ENCODE measurements at places on chromosomes 12 and 14. TPM values are rescaled to one million over a fixed set of nuclear protein-coding genes. Genes with fewer than 3 reads are reported as not detected.

The EPS8 gene
- 65.5 TPM for polyA plus RNA-seq

- H3K27ac ChIP-seq, result no peak overlapping the region
- no peak for DNase-seq
- no peaks in the 10 kb centered on the region for H3K4me1 ChIP-seq
- no peak overlapping the region for H3K4me3 ChIP-seq
- no peaks in the 10 kb centered on the region for H3K36me3 ChIP-seq
Observed at GRCh38 chr12:115380546-115381120, 696.7 kb upstream of the TBX3 start.

DNA sequence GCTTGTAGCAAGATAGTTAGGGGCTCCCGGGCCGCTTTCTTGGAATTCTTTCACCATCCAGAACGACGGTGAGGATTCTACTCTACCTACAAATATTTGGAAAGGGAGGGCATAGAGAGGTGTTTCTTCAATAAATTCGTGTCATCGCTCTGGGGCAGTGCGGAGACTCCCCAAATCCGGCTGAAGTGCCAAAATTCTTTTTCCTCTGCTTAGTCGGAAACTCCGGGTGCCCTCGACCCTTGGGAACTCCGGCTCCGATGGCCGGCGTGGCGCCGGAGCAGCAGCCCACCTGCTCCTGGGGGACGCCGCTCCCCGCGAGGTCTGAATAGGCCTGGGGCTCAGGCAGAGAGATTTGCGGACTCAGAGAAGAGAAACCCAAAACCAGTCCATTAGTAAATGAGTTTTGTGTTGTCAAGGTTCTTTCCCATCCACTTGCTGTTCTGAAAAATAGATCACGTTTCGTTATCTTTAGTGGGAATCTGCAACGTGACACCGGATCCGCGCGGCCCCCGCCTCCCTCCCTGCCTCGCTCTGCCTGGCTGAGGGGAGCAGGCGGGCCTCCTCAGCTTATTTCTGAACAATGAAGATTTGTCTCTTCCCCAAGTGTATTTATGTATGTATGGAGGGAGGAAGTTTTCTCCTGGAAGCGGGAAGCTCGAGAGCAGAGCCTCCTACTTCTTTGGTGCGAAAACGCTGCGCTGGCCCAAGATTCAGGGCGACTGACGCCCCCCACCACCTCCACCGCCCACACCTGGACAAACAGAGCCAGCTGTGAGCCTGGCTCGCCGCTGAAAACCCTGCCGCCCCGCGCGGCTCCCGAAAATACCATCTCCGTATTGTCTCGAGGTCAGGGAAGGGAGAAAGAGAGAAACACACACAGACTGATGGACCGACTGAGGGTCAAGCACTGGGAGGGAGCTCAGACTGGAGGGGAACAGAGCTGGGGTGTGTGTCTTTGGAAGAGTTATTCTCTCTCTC, 3.7 kb upstream of the SIX1 start:
- H3K4me1 ChIP-seq, result peaks cover 52% of the 10 kb centered on the region
- H3K27ac ChIP-seq, result no peak overlapping the region
- peaks cover 99% of the 10 kb centered on the region for H3K27me3 ChIP-seq
- no peaks in the 10 kb centered on the region for H3K36me3 ChIP-seq
- H3K4me3 ChIP-seq, result no peak overlapping the region
- DNase-seq, result no peak

- H3K36me3 ChIP-seq, result no peaks in the 10 kb centered on the region
- no peaks in the 10 kb centered on the region for H3K4me1 ChIP-seq
- no peak for DNase-seq
- H3K4me3 ChIP-seq, result no peak overlapping the region
- H3K27me3 ChIP-seq, result no peaks in the 10 kb centered on the region
Observed at GRCh38 chr12:23707270-23707669, 242.2 kb downstream of the SOX5 start.

- H3K27me3 ChIP-seq, result no peaks in the 10 kb centered on the region
- H3K36me3 ChIP-seq, result no peaks in the 10 kb centered on the region
- H3K4me1 ChIP-seq, result peaks cover 34% of the 10 kb centered on the region
- no peak overlapping the region for H3K27ac ChIP-seq
Observed at GRCh38 chr12:124617615-124618014, 50.2 kb upstream of the NCOR2 start.

DNA sequence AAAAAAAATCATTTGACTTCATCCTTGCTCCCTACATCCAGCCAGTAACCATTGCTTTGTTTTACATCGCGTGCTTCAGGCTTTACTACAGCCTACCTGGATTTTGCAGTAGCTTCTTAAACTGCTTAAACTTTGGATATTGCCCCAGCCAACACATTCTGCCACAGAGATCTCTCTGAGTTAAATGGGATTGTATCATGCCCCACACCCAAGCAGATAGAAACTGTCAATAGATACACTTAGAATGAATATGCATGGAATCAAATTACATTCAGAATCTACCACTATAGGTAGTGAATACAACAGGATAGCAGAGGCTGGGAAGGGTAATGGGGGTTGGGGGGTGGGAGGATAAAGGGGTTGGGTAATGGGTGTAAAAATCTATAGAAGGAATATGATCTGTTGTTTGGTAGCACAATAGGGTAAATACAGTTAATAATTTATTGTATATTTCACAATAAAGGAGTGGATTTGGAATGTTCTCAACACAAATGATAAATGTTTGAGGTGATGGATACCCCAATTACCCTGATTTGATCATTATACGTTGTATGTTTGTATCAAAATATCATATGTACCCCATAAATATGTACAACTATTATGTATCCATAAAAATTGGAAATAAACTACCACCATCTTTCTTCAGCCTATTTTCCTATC, 2.7 kb upstream of the MYRFL start:
- no peaks in the 10 kb centered on the region for H3K27me3 ChIP-seq
- no peaks in the 10 kb centered on the region for H3K36me3 ChIP-seq

GRCh38 chr14:100786576-100787219, 39.2 kb upstream of the MEG3 start:
- no peak overlapping the region for H3K27ac ChIP-seq
- H3K27me3 ChIP-seq, result peaks cover 5% of the 10 kb centered on the region
- H3K4me1 ChIP-seq, result no peaks in the 10 kb centered on the region
- H3K36me3 ChIP-seq, result no peaks in the 10 kb centered on the region
- no peak for DNase-seq

Data from sigmoid colon (tissue), 7 donors.